T follicular helper cell (primary cell): ENCODE measurements at places on chromosomes 12 and 14.

GRCh38 chr14:96999654-97000155 lies 202.5 kb downstream of the VRK1 start:
- no peak for DNase-seq

DNA sequence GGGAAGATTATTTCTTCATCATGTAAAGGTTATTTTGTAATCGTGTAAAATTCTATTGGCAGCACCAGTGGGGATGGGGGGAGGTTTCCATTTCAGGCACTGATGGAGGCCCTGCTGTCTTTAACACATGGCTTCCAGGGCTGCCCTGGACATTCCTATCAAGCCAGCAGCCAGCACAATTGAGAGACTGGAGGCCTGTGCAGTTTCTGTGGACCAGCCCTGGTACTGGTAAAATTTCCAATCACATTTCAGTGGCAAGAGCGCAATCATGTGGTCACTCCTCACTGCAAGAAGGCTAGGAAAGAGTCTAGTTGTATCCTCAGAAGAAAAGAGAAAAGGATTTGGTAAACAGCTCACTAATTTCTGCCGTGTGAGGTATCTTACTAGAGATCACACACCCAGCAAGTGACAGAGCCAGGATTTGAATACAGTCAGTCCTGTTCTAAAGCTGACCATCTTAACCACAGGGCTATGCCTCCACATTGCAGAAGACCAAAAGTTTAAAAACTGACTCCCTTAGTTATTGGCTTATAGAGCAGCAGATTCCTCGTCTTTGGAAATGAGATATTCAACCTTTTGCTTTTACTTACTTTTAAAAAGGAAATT lies 179.4 kb upstream of the ARHGAP5 start:
- no peak for DNase-seq

- peak; percentile 59 for DNase-seq
Measured at GRCh38 chr14:103334644-103335622, 896 bp downstream of the EIF5 start.

DNA sequence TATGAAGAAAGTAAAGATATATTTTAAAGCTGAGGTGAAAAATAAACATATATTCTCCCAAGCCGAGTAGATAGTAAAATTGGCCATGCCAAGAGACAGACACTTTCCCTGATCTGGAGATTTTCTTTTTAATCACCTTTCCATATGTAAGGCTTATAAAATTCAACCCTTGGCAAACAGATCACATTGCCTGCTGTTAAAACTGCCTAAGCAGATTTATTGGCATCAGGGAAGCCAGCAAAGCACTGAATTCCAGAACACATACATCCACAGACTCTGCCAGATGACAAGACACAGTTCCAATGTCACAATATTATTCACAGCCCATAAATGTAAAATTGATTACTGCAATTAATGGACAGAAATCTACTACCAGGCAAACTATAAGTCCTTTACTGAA lies 78.2 kb upstream of the GARIN2 start:
- DNase-seq = no peak

GRCh38 chr12:49934505-49934904 lies 16.0 kb upstream of the AQP2 start:
- no peak for DNase-seq

- DNase-seq = no peak
Measured at GRCh38 chr12:13368971-13369370, 172.4 kb downstream of the EMP1 start.

- DNase-seq = no peak
Measured at GRCh38 chr14:75479770-75480600, 42.3 kb upstream of the BATF start.

- DNase-seq = no peak
Measured at GRCh38 chr14:34181338-34181737, 230.5 kb upstream of the EGLN3 start.

- no peak for DNase-seq
Measured at GRCh38 chr14:31139301-31139847, 68.2 kb downstream of the HECTD1 start.

- no peak for DNase-seq
Measured at GRCh38 chr12:116727261-116727660, 10.6 kb downstream of the SPRING1 start.

GRCh38 chr12:57718641-57719528 lies 19.7 kb downstream of the AGAP2 start:
- no peak for DNase-seq

DNA sequence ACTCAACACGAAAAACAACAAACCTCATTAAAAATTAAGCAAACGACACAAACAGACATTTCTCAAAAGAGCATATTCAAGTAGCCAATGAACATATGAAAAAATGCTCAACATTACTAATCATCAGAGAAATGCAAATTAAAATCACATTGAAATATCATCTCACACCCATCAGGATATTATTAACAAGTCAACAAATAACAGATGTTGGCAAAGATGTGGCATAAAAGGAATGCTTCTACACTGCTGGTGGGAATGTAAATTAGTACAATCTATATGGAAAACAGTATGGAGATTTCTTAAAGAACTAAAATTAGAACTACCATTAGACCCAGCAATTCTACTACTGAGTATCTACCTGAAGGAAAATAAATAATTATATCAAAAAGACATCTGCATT lies 182.2 kb downstream of the KITLG start:
- DNase-seq = no peak

DNA sequence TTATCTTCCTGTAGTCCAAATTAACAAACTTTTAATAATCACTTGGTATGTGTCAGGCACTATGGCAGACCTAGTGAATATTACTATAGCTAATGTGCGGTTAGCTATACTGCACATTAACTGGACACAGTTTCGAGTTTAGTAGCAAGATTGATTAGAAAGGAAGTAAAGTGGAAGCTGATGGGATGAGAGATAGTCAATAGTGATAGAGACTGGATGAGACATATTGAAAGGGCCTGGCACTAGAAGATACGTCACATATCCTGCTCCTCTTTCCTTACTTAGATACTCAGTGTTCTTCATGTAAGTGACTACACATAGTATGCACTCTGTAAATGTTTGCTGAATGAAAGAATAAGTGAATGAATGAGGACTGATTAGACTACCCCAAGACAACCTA lies 5.5 kb downstream of the TBK1 start:
- no peak for DNase-seq

- no peak for DNase-seq
Measured at GRCh38 chr12:25119020-25119419, 75.9 kb downstream of the DNAI7 start.

GRCh38 chr12:806200-806791 lies 53.9 kb downstream of the WNK1 start:
- DNase-seq = no peak

DNA sequence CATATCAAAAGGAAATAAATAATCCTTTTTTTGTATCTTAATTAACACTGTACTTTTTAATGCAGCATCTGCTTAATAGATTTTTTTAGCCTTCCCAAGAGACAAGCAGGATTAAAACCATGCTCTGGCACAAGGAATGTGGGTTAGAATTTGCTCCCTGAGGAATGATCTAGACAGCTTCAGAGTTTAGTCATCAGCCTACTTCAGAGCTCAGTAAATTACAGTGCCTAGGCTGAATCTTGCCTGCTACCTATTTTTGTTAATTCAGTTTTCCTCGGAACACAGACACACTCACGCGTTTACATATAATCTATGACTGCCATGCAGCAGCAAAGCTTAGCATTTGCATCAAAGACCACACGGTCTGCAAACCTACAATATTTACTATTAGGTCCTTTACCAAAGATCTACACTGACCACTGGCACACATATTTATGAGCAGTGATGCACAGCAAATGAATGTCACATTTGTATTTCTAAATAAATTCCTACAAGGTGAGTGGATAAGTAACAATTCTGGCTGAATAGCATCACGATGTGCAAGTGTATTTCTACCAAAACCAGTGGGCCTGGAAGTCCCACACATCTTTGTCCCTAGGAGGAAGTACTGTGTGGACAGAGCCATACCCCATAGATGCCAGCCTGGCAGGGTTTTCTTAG lies 309.8 kb upstream of the TMEM132C start:
- no peak for DNase-seq

DNA sequence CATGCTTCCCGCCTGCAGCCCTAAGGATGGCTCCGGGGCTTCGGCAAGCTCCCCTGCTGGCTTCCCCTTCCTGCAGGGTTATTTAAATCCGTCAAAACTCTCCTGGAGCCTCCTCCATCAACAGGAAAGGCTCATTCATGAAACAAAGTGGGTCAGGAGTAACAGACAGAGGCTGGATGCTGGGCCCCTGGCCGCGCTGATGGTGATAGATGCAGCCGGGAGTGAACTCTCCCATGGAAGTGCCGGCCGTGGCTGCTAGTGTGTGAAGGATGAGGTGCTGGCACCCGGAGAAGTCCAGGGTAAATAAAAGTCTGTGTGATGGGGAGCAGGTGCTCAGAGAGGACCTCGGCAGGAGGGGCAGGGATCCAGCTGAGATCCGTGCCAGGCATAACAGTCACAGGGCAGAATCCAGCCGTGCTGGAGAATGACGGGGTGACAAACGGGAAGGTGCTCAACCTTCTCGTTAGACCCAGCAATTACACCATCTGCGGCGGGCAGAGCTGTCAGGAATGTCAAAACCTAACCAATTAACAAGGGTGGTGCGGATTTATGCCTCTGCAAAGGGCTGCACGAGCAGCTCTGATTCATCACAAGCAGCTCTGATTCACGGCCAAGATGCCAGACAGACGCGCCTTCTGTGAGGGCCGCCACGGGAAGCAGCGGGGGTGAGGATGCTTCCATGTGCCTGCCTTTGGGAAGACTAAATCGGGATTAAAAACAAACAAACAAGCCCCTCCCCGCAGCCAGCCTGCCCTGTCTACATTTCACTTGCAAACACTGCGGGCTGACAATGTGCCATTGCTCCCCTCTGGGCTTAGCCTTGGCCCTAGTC lies 55.6 kb downstream of the SYNE3 start:
- DNase-seq = no peak

DNA sequence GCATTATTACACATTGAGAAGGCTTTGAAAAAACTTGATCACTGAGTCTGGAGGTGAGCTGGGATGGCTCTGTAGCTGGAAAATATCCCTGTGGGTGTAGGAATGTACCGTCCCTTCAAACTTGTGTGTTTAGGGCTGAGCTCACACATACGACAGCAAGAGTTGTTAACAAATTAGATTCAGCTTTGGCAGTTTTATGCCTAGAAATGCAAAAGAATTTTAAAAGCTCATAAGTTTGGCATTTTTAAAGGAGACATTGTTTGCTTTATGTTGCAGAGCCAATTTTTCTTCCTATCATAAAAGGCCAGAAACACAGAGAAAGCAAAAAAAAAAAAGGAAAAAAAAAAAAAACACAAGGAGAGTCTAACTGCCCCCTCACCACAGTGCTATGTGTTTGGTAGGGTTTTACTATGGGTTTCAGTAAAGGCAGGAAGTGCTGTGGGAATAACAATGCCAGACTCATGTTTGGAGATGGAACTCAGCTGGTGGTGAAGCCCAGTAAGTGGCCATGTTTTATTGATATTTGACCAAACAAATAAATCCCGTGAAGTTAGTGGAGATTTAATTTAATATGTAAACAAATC lies 78.4 kb downstream of the DAD1 start:
- DNase-seq = no peak

GRCh38 chr12:27164330-27165040 lies 79.6 kb upstream of the STK38L start:
- DNase-seq = no peak

- no peak for DNase-seq
Measured at GRCh38 chr12:71548893-71549292, 109.3 kb downstream of the LGR5 start.

GRCh38 chr12:114975640-114976310 lies 291.8 kb upstream of the TBX3 start:
- no peak for DNase-seq

- DNase-seq = no peak
Measured at GRCh38 chr14:77043984-77044485, 15.5 kb upstream of the IRF2BPL start.

GRCh38 chr12:132065203-132065602 lies 78.9 kb downstream of the DDX51 start:
- DNase-seq = no peak

DNA sequence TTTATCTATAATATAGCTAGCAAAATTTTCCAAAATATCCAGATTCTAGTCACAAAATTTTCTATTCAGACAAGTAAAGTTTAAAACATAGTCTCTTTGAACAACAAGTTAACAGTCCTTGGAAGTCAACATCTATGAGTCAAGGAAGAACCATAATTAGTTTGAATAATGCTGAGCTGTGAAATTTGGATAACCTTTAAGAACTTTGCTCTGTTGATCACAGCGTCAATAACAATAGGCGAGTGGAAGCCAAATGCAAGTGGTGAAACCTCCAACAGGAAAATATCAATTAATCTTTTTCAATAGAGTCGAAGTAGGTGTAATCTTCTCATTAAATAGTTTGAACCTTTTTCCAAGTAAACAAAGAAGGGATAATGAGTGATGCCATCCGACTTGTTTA lies 466.6 kb downstream of the FOXG1 start:
- DNase-seq = no peak

DNA sequence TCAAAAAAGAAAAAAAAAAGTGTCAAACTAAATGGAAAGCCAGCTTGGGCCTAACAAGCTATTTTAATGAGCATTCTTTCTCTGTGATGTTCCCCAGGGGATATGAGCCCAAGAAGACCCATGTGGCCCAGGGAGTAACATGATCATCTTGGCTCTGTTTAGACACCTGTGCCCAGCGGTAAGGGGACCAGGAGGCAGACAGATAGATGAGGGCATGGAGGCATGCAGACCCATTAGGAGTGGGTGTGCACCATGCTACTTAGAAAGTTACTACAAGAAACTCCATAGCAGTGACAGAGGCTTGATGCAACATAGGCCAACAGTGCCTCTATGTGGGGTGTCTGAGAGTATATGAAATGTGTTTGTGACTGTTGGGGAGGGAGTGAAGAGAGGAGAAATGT lies 3.1 kb upstream of the CREBL2 start:
- DNase-seq = no peak

GRCh38 chr12:121801595-121802484 lies 2.0 kb upstream of the SETD1B start:
- DNase-seq = no peak

- DNase-seq = no peak
Measured at GRCh38 chr12:13183620-13184019, 12.9 kb upstream of the EMP1 start.

DNA sequence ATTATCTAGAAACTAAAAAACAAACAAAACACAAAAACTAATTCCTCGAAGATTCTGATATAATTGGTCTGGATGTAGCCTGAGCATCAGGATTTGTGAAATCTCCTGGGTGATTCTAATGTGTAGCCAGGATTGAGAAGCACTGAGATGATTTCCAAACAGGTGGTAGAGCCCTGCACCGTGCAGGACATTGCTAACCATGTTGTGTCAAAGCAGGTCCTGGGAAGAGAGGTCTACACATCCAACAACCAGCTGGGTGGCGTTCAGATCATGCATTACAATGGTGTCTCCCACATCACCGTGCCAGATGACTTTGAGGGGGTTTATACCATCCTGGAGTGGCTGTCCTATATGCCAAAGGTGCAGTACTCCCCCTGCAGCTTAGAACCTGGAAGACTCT lies 56.3 kb downstream of the FOXN4 start:
- DNase-seq = no peak
